ENCODE measurements at places on chromosomes 7 and 10.
A peak's percentile ranks its signal among the peaks of the same experiment; 100 is the strongest.

GRCh38 chr10:21584834-21585530, 51.0 kb downstream of the MLLT10 start:
- DNase-seq = no peak

GRCh38 chr7:4689668-4690067, 7.6 kb downstream of the FOXK1 start:
- DNase-seq = no peak

DNA sequence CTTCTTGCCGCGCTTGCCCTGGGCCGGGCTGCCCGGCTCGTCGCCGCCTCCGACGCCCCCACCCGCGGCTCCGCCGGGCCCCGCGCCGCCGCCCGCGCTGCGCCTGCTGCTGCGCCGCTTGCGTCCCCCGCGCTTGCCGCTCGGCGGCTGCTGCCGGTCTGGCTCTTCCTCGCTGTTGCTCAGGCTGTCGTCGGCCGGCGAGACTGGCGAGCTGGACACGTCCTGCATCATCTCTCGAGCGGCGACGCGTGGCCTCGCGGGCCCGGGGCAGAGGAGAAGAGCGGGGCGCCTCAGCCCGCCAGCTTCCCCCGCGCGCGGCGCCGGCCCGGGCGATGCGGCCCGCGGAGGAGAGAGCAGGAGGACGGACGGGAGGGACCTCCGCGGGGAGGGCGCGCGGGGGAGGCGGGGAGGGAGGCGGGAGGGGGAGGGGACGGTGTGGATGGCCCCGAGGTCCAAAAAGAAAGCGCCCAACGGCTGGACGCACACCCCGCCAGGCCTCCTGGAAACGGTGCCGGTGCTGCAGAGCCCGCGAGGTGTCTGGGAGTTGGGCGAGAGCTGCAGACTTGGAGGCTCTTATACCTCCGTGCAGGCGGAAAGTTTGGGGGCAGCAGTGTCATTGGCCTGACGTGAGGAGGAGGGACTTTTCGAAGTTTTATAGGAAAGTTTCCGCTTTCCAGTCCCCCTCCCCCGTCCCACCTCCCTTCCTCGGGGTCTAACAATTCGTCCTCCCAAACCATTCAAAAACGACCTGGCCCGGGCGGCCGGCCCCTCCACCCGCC, at the start of gene TWIST1:
Gene TWIST1, minus strand, starts transcription at position 546 of the 779 bp plus-strand sequence. Its CDS starts 315 bp downstream, at position 231.
- peak; percentile 77 for DNase-seq

GRCh38 chr7:44062180-44062902, 3.0 kb downstream of the PGAM2 start:
- DNase-seq = no peak

- no peak for DNase-seq
Measured at GRCh38 chr7:69787736-69788431, 189.6 kb downstream of the AUTS2 start.

- no peak for DNase-seq
Measured at GRCh38 chr7:31444196-31444595, 69.7 kb upstream of the ITPRID1 start.

GRCh38 chr7:71313553-71313952, 181.6 kb downstream of the GALNT17 start:
- no peak for DNase-seq

- peak; percentile 94 for DNase-seq
Measured at GRCh38 chr10:66916030-66916429, 9.8 kb upstream of the LRRTM3 start.

DNA sequence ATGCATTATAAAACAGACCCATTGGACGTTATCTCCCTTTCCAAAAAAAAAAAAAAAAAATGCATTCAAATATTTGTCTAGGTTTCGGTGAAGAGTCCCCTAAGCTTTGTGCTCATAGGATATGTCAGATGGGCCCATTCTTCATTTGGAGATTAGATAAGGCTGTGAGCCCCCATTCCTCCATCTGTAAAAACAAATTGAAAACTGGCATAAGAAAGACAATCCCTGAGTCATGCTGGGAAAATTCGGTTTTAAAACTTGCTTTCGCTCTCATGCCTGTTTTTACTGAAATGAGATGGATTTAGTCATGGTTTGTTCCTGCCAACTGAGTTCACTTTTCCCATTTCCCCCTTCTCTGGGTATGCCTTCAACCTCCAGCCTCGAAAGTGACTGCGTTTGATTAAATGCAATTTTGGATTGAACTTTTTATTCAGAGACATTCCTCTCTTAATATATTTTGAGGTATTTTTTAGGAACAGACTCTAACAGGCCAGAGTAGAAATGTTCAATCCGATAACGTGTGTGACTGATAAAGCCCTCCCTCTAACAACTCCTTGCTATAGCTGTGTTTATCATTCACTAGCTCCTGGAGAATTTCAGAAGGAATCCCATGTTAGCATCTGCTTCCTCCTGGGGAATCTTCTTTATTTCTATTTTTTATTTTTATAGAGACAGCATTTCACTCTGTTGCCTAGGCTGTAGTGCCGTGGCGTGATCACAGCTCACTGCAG, 190.9 kb upstream of the LYZL2 start:
- DNase-seq = peak; percentile 24

All from PC-3 (cell line).